ENCODE measurements at places on chromosomes 6 and 20. TPM values are rescaled to one million over a fixed set of nuclear protein-coding genes. Genes with fewer than 3 reads are reported as not detected.

The PROKR2 gene
- not detected for total RNA-seq

The GRM4 gene
- not detected for total RNA-seq

The VWA7 gene
- total RNA-seq: not detected

The ARHGAP18 gene
- 96.8 TPM for total RNA-seq

The HTR1E gene
- not detected for total RNA-seq

The SLC4A11 gene
- 3.1 TPM for total RNA-seq

The CDH4 gene
- total RNA-seq: 0.98 TPM

DNA sequence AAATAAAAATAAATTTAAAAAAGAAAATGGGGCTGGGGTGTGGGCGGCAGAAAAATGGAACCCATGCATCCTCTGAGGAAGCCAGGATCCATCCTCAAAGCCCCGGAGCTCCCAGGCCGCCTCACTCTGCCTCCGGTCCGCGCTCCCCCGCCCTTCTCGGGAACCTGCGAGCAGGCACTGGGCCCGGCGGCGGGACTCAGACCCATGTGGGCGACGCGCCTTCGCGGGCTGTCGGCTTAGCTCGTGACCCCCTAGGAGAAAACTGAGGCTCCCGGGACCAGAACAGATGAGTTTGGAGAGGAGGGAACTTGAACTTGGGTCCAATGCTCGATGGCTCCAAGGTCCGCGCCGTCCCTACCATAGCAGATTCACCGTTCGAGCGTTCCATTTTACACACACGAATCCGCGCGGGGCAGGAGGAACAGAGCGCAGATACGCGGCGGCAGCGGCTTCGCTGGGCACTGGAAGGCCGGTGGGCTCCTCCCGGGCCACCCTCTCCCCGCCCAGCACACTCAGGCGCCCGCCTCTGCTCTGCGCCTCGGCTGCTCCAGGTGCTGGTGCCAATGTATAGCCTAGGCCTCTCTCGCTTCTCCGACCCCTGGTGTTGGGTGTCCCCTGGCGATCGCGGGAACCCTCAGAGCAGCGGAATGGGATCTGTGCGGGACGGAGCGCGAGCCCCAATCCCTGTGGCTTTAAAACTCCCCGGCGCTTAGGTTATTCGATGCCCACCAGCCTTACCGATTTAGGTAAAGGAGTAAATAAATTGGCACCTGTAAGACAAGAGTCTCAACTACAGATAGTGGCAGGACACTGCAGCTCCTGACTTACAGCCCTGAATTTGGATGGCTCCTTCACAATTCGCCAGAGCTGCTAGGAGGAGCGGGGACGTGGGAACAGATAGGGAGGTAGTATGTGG, 39.2 kb downstream of the DPPA5 start:
- no peak for DNase-seq

- DNase-seq: no peak
Observed at GRCh38 chr6:167660944-167661551, 165.7 kb upstream of the AFDN start.

DNA sequence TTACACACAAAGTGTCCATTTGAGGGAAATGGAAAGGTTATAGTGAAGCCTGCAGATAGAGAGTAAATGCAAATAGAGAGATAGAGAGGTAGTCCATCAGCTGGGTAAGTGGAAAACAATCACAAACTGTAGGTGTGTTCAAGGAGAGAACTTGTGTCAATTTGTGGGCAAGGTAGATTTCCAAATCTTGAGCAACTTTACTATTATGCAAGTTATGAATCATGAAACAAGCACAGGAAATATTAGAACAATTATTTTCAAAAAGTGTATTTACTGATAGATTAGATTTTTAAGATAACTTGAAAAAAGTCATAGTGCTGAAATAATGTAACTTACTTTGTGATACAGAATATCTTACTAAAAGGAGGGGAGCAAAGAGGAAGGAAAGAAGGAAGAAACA, 792.9 kb downstream of the EYS start:
- DNase-seq: no peak

DNA sequence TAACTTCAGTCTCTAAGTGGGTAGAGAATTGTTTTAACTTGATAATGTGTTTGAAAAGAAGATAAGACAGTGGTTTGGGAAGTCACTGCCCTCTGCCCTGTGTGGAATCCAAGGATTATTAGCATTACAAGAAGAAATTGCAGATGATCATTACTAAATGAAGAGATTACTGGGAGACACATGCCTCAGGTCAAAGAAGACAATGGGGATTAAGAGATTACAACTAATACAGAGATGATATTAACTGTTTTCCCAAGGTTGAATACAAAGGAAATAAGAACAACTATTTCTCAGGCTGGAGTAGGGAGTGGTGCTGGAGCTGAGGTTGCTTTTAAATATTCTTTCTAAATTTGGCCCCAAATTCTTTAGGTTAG, 166.0 kb downstream of the TRMT11 start:
- no peak for DNase-seq

- DNase-seq: no peak
Observed at GRCh38 chr6:69867639-69867976, 1.3 kb downstream of the COL19A1 start.

DNA sequence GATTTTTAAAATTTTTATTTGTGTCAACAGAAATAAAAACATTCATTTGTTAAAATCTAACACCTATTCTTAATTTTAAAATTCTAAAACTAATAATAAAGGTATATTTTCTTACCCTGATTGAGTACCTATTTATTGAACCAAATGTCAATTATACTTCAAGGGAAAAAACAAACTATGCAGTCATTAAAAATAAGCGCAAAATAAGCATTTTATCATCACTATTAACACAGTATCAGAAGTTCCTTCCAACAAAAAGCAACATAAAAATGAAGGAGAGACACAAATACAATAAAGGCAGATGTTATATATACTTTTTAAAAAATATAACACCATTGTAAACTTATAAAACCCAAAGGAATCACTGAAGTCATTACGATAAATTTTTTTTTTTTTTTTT, 52.7 kb downstream of the ZHX3 start:
- no peak for DNase-seq

DNA sequence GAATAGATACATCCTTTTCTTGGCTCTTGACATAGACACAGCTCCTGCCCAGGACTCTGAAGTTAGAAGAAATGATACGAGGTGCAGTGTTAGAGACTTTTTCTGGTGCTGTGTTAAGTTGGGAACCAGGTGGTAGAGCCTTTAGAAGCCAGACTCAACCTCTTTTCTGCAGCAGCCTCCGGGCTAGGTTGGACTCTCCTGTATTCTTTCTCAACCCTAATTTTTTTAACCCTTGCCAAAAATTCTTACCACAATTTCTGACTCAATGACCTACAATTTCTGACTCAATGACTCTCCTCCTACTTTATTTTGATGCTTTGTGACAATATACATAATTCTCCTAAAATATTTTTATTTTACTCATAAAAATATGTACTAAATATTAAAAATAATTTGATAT, 127.4 kb upstream of the PRL start:
- DNase-seq: no peak

GRCh38 chr6:125151700-125152099, 1.9 kb upstream of the TPD52L1 start:
- DNase-seq: no peak

DNA sequence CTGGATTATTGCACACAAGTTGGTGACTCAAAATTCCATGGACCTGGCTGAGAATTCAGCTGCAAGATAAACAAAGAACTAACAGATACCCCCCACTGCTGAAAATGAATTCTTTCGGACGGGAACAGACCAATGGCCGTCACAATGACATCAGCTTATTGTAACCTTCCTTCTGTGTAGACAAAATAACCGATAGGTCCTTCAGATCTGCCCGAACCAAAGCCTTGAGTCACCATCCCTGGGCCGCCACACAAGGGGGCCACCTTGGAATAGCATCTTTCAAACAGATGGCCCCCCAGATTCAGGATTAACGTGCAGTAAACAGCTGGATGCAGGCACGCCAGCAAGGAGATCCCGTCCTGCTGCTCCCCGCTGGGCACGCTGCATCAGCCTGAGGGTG, 214.0 kb upstream of the EXOC2 start:
- no peak for DNase-seq

DNA sequence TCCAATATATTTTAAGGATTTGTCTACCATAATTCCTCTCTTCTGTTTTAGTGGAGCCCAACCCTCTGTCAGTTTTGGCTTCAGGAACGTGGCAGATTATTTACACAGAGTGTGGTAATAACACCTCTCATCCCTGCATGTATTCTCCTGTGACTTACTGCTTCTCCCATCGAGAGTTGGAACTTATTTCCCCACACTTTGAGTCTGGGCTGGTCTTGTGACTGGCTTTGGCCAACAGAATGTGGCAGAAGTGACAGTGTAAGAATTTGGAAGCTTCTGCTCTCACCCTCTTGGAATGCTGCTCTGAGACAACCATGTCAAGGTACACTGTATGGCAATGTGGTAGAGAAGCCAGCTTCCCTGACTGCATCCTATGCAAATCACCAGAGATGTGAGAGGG, 407.7 kb downstream of the EPM2A start:
- DNase-seq: no peak

DNA sequence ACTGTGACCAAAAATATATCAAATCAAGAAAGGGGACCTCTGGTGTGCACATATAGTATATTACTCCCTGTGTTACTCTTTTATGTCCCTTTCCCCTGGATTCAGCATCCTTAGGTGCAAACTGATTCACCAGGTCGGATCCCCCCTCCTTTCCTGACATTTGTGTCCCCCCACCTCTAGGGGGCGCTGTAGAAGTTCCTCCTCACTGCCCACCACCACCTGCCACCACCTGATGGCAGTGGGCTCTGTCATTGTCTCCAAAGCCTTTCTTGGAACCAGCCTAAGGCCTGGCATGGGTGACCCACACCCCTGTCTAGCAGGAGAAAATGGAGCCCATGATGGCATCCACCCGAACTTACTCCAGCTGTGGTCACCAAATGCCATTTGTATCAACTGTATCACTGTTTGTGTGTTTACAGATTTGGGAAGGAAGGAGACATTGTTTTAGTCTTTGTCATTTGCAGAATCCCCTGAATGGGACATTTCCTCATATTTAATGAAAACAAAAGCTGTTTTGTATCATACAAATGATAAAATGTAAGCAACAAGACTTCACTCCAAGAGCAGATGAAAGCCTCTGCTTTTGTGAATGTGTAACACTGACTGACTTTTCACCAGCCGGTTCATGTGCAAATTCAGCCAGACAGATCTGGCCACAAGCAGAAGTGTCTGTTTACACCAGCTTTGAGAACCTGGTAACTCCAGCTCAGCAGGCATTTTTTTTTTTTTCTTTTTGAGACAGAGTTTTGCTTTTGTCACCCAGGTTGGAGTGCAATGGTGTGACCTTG, 66.2 kb downstream of the ARMC2 start:
- no peak for DNase-seq

- peak; percentile 72 for DNase-seq
Observed at GRCh38 chr6:75855052-75855451, 106.0 kb downstream of the MYO6 start.

GRCh38 chr6:30463651-30464618, 25.4 kb upstream of the HLA-E start:
- DNase-seq: peak; percentile 49

- no peak for DNase-seq
Observed at GRCh38 chr20:61278296-61278695, 26.2 kb downstream of the CDH4 start.

DNA sequence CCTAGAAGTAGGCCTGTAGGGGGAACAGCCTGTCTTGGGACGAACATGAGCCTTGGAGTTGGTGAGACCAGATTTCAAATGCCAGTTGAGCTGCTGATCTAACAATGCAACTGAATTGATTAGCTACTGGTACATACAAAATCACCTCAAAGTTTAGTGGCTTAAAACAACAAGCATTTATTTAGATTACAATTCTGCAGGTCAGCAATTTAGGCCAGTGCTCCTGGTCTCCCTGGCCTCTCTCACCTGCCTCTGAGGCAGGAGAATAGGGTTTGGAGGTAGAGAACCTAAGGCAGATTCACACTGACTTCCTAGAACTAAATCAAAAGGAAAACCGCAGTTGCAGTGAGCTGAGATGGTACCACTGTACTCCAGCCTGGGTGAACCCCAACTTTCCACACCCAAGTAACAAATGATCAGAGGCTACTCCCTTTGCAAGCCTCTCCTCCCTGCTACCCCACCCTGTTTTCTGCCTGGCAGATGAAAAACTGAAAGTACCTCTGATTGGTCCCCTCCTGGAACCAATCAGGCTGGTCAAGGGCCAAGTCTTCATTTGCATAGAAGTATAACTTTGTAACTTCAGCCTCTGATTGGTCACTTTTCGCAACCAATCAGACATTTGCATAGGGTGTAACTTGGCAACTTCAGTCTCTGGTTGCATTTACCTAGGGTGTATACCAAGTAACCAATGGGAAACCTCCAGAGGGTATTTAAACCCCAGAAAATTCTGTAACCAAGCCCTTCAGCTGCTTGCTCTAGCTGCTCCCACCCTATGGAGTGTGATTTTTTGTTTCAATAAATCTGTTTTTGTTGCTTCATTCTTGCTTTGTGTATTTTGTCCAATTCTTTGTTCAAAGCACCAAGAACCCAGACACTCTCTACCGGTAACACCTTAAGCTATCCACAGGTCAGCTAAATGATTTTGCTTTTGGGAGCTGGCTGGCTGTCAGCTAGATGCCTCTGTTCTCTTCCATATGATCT, 8.1 kb upstream of the UBR2 start:
- peak; percentile 43 for DNase-seq

DNA sequence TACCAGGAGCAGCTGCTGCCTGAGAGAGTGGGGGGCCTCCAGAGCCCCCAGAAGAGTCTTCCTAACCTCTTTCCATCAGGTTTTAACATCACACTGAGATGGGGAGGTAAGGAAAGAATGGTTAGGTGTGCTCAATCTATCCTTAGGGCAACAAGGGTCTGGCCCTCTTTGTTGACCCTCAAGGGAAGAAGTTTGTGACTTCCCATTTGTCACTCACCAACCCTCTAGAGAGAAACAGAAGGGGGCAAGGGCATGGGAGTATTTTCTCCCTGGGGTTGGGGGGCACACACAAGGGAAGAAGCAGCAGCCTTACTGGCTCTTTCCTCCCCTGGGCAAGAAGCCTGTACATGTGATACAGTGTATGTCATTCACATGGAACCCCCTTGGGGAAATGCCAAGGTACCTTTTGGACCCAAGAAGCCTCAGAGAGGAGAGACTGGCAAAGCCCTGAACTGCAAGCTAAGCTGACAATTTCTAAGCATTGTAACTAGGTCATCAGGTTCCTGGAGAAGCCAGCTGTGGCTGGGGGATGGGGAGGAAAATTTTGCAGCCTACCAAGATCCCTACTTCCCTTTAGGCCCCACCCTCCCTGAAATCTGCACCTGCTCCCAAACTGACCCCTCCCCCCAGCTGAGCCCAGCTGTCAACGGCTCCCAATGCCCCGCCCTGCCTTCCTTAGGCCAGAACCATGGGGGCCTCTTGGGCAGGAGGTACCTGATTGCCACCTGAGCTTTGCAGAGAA, 14.5 kb downstream of the BCL2L1 start:
- DNase-seq: peak; percentile 80

DNA sequence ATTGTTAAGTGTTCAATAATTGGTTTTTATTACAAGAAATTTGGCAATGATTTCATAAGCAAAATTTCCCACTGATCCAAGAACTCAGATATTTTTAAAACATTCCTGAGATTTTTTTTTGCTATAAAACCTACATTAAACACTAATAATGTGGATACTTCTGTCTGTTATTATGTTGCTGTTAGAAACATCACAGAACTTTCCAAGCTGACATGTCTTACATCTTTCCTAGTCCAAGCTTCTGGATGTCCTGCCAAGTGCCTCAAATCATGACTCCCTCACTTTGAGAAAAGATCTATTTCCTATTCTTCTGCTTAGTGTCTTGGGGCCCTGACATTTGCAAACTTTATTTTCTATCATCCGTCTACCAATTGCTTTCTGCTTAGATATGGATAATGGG, 110.8 kb downstream of the RFPL4B start:
- no peak for DNase-seq

- DNase-seq: no peak
Observed at GRCh38 chr6:23503173-23503572, 622.8 kb upstream of the NRSN1 start.

All from LHCN-M2 (cell line).